Nephron progenitor cell (in vitro differentiated cells): ENCODE measurements at places on chromosomes 7 and 10.

DNA sequence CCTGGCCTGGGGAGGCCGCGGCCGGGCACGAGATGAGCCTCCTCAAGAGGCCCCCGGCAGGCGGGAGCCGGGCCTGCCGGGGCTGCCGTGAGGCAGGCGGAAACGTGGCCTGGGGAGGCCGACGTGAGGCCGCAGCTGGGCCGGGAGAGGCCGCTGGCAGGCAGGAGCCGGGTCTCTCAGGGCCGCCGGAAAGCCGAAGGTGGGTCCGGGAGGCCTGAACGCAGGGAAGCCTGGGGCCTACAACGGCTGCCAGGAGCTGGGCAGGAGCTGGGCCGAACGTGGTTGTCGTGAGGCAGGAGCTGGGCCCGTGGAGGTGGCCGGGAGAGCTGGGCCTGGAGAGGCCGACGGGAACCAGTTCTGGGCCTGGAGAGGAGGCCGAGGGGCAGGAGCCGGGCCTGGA, 171.9 kb downstream of the TPST1 start:
- DNase-seq = no peak

- no peak for DNase-seq
Measured at GRCh38 chr10:14876764-14877163, 1.9 kb upstream of the SUV39H2 start.

DNA sequence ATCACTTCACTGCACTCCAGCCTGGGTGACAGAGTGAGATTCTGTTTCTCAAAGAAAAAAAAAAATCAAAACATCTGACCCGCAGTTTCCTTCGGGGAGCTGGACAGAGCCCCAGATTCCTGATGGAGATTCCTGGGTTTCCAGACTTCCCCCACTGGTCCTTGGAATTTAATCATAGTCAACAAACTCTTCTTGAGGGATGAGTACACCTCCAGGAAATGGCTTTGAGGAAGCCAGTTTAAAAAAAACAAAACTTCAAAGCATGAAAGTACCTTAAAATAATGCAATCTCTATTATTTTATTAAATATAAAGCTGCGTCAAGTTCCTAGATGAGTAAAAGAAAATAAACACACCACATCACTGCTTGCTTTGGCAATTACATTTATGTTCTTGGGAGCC, 1.2 kb upstream of the MAD1L1 start:
- DNase-seq = no peak

GRCh38 chr7:24501009-24501408, 72.2 kb upstream of the PALS2 start:
- no peak for DNase-seq

GRCh38 chr7:118306771-118307170, 82.3 kb downstream of the ANKRD7 start:
- DNase-seq = no peak

GRCh38 chr7:157023589-157023905, 13.1 kb upstream of the MNX1 start:
- no peak for DNase-seq

DNA sequence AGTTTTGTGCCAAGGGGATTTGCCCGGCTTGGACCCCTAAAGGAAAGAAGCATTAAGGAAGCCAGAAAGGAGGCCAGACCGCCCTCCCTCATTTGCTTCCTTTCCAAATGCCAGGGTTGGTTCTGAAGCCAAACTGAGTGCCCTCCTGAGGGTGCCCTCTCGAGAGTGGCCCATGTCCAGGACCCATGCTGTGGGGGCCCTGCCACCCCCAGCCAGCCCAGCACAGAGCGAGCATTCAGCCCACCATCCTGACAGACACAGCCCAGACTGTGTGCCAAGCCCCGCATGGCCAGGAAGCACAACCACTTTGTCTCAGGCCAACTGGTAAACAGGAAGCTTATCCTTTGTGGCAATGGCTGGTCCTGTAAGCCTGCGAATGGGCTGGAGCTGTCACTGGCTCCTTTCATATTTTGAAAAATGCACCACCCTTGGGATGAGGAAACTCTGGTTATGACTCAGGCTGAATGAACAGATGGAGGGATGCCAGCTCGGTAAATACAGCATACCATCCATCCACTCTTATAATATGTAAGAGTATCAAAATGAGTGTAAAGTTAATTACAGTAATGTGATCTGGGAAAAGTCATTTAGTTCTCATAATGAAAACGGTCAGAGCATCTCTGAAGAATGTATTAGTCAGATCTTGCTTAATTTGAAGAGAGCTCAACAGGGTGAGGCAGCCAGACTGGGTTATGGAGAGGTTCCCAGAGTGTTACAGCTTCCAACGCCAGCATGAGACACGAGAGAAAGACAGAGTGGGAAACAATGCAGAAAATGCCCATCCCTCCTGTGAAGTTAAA, 65.0 kb downstream of the STK17A start:
- DNase-seq = no peak

GRCh38 chr7:101285171-101285570, 36.4 kb downstream of the IFT22 start:
- DNase-seq = no peak

- DNase-seq = no peak
Measured at GRCh38 chr7:44944821-44945220, 34.0 kb downstream of the MYO1G start.
